ENCODE measurements at places on chromosomes 4 and X.

- DNase-seq, result no peak
These were observed 66.3 kb upstream of the MAD2L1 start for GRCh38 chr4:120132935-120133334.

GRCh38 chr4:95528388-95528948, 20.3 kb downstream of the UNC5C start:
- DNase-seq, result no peak

GRCh38 chr4:72318421-72319170, 250.4 kb downstream of the ADAMTS3 start:
- DNase-seq, result no peak

DNA sequence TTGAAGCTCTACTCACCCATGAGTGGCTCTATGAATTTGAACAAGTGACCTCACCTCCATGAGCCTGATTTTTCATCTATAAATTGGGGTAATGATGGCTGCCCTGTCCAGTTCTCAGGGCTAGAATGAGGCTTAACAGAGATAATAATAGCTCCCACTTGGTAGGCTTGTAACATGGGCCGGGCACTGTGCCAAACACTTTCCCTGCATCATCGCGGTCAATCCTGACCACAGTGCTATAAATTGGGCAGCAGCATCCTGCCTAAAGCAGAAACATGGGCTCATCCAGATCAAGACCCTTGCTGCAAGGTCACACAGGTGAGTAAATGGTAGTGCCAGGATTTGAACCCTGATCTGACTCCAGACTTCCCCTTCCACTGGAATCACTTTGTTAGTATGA, 12.8 kb downstream of the APLN start:
- no peak for DNase-seq

- DNase-seq, result no peak
These were observed 63.2 kb downstream of the VEGFC start for GRCh38 chr4:176729489-176729888.

DNA sequence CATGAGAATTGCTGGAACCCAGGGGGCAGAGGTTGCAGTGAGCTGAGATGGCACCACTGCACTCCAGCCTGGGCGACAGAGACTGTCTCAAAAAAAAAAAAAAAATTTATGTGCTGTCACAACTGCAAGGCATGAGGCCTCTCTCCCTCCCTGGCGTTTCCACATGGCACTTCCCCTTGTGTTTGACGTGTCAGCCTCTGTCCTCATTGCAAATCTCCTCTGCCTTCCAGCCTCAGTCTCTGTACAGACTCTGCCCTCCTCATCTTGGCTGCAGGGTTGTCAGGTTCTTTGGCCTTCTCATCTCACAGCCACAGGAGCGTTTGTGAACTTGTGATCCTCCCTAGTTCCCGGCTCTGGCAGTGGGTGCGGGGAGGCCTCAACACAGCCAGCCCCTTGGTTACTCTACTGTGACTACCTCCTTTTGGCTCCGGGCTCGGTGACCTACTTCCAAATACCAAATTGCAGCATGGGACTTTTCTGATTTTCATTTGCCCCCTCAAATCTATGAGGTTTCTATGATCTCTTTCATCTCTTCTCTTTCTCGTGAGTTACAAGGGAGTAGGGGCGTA, 250.0 kb downstream of the CBR4 start:
- DNase-seq, result no peak

DNA sequence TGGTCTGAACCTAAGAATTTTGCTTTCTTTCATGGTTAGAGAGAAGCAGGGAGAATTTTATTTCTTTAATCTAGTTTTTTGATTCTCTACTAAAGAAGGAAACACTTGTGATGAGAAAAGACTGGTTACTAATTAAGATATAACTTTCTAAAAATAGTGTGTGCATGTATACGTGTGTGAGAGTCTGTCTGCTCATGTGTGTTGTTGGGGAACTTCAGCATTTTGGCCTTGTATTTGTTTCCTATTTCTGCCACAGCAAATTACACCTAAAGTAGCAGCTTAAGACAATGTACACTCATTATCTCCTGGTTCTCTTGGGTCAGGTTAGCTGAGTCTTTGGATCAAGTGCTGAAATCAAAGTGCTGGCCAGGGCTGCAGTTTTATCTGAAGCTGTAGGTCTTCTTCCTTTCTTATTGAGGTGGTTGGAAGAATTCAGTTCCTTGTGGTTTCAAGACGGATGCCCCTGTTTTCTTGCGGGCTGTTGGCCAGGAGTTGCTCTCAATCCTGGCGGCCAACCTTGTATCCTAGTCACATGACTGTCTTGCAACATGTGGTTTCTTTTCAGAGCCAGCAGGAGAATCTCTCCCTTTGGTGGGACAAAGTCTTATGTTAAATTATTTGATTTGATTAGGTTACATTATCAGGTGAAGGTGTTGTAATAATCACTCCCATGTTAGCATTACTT, 188.4 kb upstream of the CLNK start:
- no peak for DNase-seq

GRCh38 chrX:11244636-11245035, 48.6 kb upstream of the AMELX start:
- DNase-seq, result no peak

DNA sequence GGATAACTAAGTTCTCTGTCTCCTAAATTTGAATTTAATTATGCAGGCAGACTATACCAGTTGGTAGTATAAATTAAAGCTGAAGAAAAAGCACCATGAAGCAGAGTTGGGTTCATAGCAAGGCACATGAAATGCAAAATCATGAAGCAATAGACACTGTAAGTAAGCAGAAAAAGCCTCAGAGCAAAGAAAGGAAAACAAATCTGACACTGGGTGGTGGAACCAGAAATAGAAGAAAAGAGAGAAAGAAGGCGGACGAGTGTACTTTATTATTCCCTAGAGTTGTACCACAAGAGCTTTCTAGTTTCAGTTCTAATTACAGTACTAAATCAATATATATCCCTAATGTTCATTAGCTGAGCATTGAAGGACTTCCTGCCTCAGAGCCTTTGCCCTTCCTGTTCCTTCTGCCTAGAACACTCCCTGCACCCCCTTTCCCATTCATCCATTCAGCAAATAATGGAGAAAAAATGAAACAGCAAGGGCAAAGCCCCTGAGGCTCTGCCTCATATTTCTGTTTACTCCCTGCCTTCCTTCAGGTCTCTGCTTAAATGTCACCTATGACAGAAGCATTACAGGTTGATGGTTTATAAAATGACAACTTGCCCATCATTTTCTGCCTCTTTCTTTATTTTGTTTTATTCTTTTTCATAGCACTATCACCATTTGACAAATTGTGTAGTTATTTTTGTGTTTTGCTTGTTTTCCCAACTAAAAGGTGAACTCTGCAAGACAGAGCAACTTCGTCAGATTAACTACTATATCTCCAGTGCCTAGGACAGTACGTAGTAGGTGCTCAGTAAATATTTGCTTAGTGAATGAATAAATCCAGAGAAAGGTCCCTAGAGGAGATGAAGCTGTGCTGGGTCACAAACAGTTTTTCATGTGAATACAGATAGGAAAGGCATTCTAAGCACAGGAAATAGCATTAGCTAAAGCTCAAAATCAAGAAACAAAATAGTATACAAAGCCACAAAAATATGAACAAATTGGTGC, 154.0 kb upstream of the RASGEF1B start:
- DNase-seq, result no peak

GRCh38 chr4:155607481-155607880, 59.2 kb upstream of the GUCY1A1 start:
- DNase-seq, result no peak

GRCh38 chrX:78540171-78540570, 119.0 kb downstream of the RTL3 start:
- DNase-seq, result no peak

- no peak for DNase-seq
These were observed 315.6 kb upstream of the SMIM31 start for GRCh38 chr4:164438321-164438720.

GRCh38 chr4:61407642-61408618, 207.8 kb downstream of the ADGRL3 start:
- no peak for DNase-seq

DNA sequence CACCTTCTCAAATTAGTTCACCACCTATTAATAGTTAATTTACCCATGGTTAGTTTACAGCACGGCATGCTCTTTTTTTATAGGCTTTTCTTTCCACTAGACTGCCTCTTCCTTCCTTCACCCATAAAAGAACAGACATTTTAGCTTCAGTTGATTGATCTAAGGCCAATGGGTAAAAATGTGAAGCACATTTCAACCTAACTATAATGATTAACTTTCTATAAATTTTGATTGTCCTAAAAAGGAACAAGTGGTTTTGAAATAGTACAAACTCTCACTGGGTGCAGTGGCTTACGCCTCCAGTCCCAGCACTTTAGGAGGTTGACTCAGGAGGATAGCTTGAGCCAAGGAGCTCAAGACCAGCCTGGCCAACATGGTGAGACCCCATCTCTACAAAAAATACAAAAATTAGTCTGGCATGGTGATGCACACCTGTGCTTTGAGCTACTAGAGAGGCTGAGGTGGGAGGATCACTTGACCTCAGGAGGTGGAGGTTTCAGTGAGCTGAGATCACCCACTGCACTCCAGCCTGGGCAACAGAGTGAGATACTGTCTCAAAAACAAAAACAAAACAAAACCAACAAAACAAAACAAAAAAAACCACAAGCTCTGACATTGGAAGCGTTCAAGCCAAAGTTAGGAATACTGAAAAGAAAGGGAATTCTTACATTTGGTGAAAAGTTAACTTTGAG, 89.9 kb upstream of the FAT1 start:
- no peak for DNase-seq

DNA sequence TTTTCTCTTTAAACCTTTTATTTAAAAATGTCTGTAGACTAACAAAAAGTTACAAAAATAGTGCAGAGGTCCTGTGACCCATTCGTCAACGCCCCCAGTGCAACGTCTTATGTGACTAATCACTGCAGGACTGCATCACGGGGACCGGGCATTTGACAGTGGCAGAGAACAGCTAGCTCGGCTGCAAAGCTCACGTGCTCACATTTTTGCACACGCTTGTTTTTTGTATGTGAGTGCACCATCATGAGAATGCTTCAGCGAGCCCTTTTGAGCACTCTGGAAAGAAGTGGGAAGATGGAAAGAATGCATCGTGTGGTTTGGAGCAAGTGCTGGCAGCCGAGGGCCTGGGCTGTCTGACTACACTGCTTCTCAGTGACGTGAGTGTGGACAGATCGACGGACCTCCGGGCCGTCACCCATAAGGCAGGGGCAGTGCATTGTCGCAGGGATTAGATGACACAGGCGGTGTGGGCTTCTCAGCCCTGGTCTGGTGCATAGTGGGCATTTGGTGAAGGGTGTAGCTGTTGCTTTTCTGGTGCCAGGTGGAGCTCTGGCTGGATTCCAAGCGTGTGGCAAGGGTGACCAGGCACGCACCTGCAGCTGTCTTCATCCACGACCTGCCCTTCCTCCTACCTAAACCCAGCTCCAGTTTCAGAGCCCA, 17.7 kb downstream of the SPON2 start:
- no peak for DNase-seq

GRCh38 chrX:100995469-100995868, 26.0 kb downstream of the ARL13A start:
- DNase-seq, result no peak

DNA sequence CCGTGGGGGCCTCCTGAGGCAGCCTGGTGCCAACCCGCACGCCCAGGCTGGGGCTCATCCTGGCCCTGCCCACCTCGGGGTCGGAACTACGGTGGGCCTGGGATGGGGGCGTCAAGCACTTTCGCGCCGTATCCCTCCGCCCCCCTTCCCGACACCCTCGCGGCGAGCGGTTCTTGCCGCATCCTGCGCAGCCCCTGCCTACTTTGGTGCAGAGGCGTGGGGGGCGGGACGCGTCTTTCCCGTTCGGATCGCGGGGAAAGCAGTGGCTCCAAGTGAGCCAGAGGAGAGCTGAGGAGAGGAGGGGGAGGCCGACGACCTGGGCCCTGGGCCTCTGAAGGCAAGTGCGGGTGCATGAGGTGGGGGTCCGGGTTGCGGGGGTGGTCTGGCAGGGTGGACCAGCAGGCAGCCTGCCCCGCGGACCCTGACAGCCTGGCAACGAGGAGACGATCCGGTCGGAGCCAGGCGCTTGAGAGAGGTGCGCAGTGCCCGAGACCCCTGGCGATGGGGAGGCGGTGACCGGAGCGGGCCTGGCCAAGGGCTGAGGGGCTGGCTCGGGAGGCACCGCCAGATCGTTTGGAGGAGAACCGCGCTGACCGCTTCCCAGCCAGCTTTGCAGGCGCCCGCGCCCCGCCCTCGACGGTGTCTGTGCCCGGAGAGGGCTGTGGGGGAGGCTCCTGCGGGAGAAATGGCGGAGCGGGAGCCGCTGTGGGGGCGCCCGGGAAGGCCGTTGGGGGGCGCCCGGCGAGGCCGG, at the start of gene GPRASP2:
Gene GPRASP2, plus strand, starts transcription at position 233 of the 751 bp plus-strand sequence. CDS start 2,422 bp downstream, outside the sequence.
- DNase-seq, result peak; percentile 8

GRCh38 chr4:104444685-104445084, 50.0 kb downstream of the CXXC4 start:
- no peak for DNase-seq

DNA sequence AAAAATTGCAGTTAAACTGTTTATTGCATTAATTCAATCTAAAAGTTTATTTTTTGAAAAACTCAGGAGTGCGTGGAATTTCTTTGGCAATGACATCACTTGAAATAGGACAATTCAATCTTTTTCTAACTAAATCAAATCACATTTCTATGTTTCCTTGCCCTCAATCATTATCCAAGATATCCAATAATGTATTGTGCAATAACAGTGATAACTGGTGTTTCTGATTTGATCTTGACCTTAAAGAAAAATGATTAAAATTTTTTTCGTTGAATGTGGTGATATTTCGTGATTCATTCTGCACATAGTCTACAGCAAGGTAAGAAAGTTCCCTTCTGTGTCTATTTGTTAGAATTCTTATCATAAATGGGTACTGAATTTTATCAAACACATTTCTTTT, 163.2 kb downstream of the SPCS3 start:
- DNase-seq, result no peak

DNA sequence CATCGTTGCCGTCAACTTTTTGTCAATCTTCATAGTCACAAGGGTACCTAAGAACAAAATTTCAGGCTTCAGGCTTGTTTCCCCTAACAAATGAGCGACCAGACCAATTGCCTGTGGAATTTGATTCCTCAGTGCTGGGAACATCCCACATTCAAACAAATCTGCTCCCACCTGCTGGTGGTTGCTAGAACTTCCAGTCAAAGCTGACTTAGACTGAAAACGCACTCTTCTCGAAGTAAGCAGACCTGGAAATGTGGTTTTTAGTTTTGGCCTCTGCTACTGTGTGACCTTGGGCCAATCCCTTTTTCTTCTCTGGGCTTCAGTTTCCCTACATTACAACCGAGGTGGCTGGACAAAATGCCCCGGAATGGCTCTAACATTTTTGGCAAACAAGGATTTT, 1.8 kb upstream of the GABRQ start:
- no peak for DNase-seq

- DNase-seq, result no peak
These were observed 275.2 kb upstream of the EDA2R start for GRCh38 chrX:66914080-66914479.

DNA sequence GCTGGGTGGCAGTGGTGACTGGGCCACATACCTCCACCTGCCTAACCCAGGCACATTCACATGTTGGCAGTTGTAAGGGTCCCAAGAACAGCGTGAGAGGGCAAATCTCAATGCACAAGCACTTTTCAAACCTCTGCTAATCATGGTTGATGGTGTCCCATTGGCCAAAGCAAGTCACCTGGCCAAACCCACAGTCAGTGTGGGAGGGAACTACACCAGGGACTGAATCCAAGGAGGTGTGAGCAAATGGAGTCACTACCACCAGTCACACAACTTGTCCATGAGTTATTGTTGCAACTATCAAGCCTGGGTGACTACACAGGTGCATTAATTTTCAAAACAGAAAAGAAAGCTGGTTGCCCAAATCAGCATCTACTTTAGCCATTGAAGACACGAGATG, 260.1 kb downstream of the BCOR start:
- no peak for DNase-seq
